ENCODE measurements at places on chromosomes 7 and 10.

DNA sequence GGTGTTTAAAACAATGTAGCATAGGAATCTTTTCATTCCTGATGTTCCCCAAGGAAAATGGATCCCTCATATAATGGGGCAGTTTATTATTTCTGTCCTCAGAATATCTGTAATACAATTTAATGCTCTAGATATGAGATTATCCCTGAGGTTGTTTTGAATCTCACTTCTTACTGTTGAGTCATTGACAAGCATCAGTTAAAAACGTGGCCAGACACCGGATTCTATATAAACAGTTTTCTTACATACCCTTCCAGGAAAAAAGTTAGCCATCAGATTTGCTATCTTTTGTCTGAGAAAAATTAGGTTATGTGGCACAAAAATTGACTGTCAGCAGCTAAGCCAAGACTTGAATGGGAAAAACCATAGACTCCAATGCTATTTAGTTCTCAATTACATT lies 539.8 kb upstream of the CELF2 start:
- DNase-seq: no peak

GRCh38 chr10:642186-642890 lies 47.1 kb downstream of the DIP2C start:
- no peak for DNase-seq

DNA sequence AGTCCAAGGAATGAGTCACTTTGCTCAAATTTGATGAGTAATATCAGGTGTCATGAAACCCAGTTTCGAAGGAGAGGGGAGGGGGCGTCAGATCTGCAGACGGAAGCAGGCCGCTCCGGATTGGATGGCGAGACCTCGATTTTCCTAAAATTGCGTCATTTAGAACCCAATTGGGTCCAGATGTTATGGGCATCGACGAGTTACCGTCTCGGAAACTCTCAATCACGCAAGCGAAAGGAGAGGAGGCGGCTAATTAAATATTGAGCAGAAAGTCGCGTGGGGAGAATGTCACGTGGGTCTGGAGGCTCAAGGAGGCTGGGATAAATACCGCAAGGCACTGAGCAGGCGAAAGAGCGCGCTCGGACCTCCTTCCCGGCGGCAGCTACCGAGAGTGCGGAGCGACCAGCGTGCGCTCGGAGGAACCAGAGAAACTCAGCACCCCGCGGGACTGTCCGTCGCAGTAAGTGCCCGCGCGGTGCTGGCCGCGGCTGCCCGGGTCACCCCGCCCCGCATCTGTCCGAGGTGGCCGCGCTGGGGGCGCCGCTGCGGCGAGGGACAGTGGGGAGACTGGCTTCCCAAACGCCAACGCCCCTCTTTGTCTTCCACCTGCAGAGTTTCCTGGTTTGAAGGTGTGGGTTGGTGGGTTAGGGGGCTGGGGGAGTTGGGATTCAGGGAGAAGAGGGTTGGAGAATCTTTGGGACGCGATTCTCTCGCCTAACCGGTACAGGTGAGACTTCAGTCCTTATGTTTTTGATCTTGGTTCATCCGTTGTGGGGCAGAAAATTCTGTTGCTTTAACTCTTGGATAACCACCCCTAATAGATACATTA lies at the start of gene TAC1:
Gene TAC1 (plus strand): TSS at position 351 of the 829 bp plus-strand sequence. CDS start 527 bp downstream, outside the sequence.
- DNase-seq: no peak

GRCh38 chr7:64945503-64946175 lies 42.6 kb downstream of the ZNF273 start:
- no peak for DNase-seq

DNA sequence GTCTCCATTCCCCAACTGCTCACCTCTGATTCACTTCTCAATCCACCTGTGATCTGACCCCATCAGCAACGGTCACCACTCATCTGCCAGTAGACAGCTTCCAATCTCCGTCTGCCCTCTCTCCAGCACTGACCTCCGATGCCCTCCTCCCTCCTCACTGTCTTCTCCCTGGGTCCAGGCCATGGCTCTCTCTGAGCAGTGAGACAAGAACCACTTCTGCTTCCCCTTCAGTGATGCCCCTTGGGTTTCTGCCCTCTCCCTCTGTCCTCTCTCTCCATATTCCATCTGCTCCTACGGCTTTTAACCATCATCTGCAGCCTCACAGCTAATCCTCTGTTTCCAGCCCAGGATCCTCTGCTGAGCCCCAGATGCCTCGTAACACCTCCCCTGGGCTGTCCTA lies 55.5 kb upstream of the OPALIN start:
- DNase-seq: no peak

GRCh38 chr7:107166736-107167426 lies 1.9 kb upstream of the HBP1 start:
- no peak for DNase-seq

DNA sequence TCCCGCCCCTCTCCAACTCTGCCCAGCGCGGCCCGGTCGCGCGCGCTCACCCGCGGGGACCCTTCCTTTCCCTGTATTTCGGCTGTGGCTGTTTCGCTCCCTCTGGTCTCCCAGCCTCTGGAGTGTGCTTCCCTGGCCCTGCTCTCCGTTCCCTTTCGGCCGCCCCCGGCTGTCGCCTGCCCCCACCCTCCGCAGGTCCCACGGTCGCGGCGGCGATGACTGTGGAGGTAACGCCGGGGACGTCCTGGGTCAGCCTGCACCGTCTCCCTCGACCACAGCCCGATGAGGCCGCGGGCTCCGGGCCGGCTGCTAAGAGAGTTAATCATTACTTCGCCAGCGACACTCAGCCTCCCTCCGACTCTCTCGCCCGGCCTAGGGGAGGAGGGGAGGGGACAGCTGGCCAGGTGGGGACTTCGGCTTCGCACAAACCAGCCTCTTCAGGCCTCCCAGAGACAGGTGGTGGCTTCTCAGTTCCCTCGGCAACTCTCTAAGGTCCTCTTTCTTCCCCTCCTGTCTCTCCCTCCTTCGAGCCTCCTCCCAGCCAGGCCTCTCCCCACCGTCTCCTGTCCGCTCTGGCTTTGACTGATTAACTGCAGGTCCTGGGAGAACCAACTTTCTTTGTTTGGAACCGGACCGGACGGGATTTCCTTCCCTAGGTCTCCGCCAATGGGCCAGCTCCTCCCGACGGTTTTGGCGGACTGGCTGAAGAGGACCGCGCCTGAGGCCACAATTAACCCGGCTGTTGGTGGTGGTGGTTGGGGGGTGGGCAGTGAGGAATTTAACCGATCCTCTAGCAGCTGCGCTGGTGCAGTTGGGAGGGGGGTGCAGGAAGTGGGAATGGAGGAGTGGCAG lies 5.6 kb upstream of the PAX2 start:
- no peak for DNase-seq

GRCh38 chr7:116616555-116617059 lies 55.4 kb upstream of the MET start:
- DNase-seq: no peak

DNA sequence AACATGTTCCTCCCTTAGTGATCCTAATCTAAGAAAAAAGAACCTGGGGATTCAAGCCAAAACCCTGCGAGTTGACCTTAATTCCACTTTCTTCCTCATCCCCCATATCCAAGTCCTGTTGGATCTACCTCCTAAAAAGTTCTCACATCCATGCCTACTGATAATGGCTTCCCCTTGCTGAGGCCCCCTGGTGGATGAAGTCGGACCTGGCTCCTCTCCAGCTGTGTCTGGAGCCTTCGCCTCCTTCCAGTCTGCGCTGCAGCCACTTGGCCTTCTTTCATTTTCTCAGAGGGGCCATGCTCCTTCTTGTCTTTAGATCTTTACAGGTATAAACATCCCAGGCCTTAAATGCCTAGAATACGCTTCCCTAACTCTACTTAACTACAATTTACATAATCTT lies 8.1 kb downstream of the PDE1C start:
- no peak for DNase-seq

GRCh38 chr10:127431525-127431924 lies 117.6 kb upstream of the NPS start:
- DNase-seq: no peak

DNA sequence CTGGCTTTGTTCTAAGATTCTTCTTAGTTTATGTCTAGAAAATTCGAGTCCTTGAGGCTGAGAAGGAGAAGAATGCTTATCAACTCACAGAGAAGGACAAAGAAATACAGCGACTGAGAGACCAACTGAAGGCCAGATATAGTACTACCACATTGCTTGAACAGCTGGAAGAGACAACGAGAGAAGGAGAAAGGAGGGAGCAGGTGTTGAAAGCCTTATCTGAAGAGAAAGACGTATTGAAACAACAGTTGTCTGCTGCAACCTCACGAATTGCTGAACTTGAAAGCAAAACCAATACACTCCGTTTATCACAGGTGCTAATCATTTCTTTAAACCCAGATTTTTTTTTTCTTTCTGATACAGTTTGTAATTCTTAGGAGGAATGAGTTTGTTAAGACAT lies 6.7 kb downstream of the CEP55 start:
- no peak for DNase-seq

GRCh38 chr7:80635533-80635932 lies 2.9 kb upstream of the CD36 start:
- no peak for DNase-seq

DNA sequence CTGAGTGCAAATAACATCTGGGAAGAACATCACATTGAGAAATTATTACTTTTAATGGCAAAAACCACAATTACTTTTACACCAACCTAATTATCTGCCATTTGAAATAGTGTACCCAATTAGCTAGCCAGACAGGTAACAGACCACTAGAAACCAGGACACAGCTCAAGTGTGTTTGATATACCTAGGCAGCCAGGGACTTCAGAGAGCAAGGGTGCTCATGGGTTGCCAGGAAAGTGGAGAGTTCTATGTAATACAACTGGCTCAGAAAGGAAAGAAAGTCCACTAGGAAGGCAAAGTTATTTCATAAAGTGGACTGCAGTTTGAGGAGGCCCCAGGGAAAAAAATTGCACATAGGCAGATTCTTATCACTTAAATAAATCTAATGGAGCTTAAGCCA lies 50.0 kb upstream of the PTN start:
- DNase-seq: no peak

DNA sequence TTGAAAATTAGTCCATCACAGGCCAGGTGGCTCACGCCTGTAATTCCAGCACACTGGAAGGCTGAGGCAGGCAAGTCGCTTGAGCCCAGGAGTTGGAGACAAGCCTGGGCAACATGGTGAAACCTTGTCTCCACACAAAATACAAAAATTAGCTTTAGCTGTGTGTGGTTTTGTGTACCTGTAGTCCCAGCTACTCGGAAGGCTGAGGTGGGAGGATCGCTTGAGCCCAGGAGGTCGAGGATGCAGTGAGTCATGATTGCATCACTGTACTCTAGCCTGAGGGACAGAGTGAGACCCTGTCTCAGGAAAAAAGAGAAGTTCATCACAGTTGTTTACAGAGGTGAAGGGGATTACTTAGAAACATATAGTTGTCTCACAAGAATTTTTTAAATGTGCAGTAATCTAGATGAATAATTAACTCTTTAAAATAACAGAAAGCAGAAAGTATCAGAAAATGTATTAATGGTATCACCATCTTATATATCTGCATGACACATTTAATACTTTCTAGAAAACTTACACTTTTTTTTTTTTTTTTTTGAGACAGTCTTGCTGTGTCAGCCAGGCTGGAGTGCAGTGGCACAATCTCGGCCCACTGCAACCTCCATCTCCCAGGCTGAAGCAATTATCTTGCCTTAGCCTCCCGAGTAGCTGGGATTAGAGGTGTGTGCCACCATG lies 8.9 kb downstream of the LCOR start:
- no peak for DNase-seq

DNA sequence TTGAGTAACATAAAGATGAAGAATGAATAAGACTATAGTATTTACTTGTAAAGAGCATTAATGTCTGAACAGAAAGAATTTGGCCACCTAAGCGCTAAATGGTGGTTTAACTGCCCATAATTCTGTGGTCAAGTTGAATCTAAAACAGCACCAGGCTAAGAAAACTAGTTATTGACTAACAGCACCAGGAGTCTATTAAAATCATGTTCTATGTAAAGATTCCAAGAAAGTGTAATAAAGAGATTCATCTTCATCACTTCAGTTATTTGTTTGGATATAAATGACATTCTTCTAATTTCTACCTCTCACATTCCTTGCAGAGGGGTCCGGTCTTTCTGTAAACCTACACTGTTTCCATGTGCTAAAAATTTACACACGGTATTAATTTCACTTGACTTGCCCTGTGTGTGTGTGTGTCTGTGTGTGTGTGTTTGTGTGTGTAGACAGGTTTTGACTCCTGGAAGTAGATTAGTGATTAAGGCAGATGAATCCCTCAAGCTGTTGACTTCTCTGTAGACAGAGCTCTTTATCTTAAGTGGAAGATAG lies 84.4 kb downstream of the KLF6 start:
- DNase-seq: no peak

- no peak for DNase-seq
These were observed 92.0 kb downstream of the ABCA13 start for GRCh38 chr7:48263311-48263650.

- DNase-seq: no peak
These were observed 583.6 kb upstream of the MGMT start for GRCh38 chr10:128883231-128884032.

DNA sequence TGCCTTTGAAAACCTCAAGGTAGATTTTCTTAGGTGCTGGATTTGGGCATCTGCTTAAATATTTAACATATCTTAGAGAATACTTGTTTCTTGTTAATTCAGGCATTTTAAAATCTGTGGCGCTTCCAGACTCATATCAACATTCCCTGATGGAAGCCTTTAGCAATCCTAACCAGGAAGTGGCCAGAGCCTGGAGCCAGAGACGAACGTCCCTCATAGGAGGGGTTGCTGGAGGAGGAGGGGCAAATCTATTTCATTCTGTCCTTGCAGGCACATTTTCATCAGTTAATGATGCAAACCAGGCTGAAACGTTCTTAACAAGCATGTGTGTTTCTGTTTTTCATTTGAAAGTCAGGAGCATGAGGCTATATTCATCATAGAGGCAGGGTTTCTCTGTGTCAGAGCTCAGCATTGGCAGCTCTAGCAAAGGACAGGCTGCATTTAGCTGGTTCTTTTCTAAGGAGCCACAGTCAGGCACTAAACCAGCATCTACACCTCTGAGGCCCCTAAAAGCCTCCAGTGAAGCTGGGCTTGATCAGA lies 17.8 kb upstream of the IFIT2 start:
- DNase-seq: no peak

DNA sequence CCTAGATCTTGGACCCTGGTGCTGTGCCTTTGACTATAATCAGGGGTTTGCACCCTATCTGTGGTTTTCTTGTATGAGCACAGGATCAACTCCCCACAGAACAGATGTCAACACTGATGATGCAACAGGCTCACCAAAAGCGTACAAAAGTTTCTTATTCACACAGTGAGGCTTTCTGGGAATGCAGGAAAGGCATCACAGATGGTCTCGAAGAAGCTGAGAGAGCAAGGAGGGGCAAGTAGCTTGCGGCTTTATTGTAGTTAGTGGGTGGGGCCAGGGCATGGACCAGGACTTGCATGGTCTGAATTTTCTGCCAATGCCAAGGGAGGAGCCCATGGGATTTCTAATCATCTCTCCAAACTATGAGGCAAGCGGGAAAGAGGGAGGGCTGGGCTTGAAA lies 46.2 kb downstream of the SEC61G start:
- no peak for DNase-seq

- DNase-seq: no peak
These were observed 560.9 kb downstream of the SDK1 start for GRCh38 chr7:3861941-3862340.

- no peak for DNase-seq
These were observed 65.4 kb downstream of the PAX2 start for GRCh38 chr10:100810835-100811116.
